Activated CD8-positive, alpha-beta memory T cell treated with anti-CD3 and anti-CD28 coated beads for 4 hours (primary cell): ENCODE measurements at places on chromosomes 5 and 9.

GRCh38 chr5:170297589-170298462 is at the start of gene LCP2:
LCP2 (minus strand) TSS chr5:170297777; CDS start chr5:170297611, 166 bp downstream.
- DNase-seq, result no peak

DNA sequence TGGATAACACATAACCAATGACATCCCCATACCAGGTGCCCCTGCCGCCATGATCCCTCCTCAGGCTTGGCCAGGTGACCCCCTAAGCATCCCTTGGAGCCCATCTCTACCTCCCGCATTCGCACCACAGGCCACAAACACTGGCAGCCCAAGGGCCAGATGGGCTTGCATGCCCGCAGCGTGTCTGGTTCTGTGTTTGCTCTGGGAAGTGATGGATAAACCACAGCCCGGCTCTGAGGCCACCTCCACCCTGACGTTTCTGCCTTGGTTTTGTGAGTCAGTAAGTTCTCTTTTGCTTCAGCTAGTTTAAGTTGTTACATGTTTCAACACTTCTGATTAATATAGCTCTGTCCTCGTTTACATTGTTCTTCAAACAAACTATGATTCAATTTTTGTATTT is 172.4 kb upstream of the PHYKPL start:
- DNase-seq, result no peak

DNA sequence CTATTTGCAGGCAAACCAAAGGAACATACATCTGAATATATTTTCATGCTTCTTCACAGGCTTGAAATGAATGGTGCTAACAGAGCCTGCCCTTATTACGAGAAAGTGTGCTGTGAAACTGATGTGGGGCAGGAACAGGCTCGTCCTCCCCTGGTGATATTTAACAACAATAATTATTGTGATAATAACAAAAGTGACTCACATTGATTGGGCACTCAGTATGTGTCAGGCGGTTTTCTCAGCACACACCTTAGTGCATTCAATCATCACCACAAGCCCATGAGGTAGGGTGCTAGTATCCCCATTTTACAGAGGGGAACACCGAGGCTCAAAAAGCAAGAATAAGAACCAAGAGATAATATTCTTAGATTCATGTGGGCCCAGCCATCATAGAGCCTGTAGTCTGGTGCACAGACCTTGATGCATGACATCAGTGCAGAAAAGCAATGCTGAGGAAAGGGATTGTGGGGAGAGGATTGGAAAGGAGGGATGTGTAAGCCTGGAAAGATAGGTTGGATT is 18.1 kb upstream of the BOD1 start:
- no peak for DNase-seq

- no peak for DNase-seq
Measured at GRCh38 chr5:150347003-150347402, 10.5 kb upstream of the TCOF1 start.

- DNase-seq, result no peak
Measured at GRCh38 chr9:21744320-21744719, 58.1 kb upstream of the MTAP start.

DNA sequence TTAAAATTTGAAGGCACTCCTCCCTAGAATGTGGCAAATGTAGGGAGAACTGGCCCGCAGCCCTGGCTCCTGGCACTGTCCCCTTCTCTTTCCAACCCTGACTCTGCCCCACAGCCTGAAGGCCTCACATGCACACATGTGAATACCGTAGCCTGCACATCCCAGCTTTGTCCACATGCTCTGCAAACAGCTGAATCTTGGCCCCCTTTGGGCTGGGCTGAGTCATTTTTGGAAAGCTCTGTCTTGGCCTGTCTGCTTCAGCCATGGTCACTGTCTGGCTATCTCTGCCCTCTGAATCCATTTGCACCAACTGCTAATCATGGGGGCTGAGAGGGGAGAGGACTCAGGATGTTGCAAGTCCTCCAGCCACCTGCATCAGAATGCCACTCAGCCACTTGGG is 22.1 kb upstream of the GALNT10 start:
- DNase-seq, result no peak

- DNase-seq, result no peak
Measured at GRCh38 chr5:149961186-149961685, 678 bp downstream of the SLC26A2 start.

DNA sequence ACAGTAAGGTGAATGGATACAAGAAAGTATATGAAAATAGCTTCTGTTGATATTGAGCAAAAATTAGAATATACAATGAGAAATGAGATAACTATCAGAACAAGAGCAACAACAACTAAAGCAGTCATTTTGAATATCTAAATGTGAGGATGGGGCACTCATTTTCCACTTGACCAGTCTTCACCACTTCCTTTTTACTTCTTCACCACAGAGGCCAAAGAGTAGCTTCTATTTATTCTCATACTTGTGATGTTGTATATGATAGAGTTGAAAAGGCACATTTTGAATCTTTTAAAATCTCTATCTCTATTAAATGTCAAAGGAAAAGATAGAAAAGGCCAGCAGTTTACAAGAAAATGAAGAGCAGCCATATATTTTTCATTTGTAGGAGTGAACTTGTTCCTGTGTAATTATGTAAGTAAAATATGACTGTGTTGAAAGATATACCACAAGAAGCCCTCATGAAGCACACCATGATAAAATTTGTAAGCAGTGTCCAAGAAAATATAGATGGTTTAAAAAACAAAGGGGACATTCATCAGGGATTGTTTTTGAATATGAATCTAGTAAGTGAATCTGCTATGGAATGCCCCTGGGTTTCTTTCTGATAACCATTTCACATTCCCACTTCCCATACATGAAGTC is 39.2 kb downstream of the ADAMTS19 start:
- no peak for DNase-seq

- no peak for DNase-seq
Measured at GRCh38 chr5:137497396-137498290, 1.5 kb downstream of the SPOCK1 start.

DNA sequence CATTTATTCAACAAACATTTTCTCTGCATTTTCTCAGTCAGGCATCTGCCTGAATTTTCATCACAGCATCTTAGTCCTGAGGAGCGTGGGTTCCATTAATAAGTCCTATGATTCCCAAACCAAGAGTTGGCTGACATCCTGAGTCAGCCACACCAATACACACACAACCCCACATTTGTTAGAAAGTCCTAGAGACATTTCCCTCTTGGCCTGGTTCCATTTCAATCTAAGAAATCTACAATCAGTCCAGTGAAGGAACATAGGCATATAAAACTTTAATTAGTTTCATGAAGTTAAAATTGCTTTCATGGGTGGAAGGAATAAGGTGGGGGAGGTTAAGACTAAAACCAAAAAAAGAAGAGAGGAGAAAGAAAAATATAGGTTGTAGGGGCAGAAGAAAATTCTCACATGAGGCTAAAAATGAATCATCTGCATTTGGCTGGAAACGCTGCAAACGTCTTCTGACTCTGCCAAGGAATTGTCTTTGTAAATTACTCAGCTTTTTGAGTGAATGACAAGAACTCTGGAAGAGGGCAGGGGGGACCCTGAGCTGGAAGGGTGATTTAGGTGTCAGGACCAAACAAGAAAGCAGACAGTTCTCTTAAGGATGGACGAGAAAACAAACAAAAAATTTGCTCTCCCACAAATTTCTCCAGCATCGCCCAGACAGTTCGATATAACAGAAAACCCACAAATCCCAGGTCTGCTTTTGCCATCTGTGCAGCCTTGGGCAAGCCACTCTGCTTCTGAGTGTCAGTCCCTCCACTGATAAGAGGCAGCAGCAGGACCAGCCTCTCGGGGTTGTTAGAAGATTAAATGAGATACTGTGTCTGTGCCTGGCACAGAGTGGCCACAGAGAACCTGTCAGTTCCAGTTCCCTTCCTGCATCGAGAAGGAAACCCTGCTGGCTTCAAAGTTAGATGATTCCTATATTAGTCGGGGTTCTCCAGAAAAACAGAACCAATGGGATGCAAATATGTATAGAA is 289.7 kb downstream of the CDK5RAP2 start:
- DNase-seq, result no peak

- no peak for DNase-seq
Measured at GRCh38 chr5:31027721-31028120, 165.8 kb upstream of the CDH6 start.

- no peak for DNase-seq
Measured at GRCh38 chr5:164475339-164475977, 970.0 kb downstream of the MAT2B start.

DNA sequence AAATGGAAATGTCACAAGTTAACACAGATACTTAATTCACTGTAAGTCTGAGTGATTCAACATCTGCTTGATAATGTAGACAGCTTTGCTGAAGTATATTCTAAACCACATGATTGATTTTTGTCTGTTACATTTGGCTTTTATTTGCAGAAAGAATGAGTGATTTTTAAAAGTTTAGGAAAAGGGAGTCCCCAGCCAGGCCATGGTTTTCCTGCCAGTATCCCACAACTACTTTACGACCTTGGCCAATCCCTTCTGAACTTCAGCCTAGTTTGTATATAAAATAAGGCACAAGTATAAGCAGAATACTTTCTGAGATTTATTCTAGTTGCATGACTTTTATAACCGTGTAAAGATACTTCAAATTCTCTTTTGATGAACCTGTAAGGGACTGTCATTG is 27.1 kb downstream of the WDR36 start:
- DNase-seq, result no peak

- DNase-seq, result no peak
Measured at GRCh38 chr9:134681061-134681661, 39.6 kb downstream of the COL5A1 start.

- no peak for DNase-seq
Measured at GRCh38 chr9:27518809-27519208, 5.3 kb upstream of the IFNK start.

DNA sequence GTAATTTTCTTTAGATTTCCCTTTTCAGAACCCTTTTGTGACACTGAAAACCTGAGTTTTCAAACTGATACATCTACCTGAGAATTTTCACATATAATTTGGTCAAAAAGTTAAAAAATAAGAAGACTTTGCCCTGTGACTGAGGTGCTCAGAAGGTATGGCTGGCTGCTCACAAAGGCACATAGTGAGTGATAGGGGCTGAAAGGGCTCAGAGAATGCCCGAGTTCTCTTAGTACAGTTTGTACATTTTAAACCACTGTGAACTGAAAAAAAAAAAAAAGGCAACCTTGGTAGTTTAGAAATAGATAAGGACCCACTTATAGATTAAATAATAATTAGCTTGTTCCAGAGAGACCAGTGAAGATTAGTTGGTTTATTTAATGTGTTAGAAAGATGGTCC is 18.1 kb upstream of the PSAT1 start:
- no peak for DNase-seq

- DNase-seq, result no peak
Measured at GRCh38 chr5:8615142-8615858, 746.4 kb downstream of the MTRR start.

GRCh38 chr5:98749046-98749445 is 24.4 kb upstream of the RGMB start:
- no peak for DNase-seq

DNA sequence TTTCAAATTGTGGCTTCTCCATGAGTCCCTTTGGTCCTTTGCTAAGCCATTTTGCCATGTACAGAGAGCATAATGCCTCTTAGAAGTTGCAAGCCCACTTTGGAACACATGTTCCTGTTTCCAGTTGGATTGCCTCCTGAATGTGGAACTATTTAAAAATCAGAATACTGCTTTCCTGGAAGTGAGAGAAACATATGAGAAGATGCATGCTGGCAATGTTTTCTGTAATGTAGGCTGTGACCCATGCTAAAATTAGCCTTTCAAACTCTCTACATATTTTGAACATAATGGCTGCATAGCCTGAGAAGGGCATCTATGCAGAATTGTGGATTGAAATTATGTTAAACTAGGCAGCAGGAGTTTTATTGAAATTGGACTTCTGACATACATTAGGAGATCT is 175.5 kb upstream of the PAPPA start:
- DNase-seq, result no peak

GRCh38 chr5:29162297-29162696 is 2031.2 kb upstream of the CDH6 start:
- no peak for DNase-seq

GRCh38 chr5:112710896-112711295 is 26.8 kb upstream of the APC start:
- no peak for DNase-seq

- DNase-seq, result no peak
Measured at GRCh38 chr5:107743373-107744000, 72.8 kb upstream of the EFNA5 start.

GRCh38 chr5:96503501-96504236 is 70.6 kb upstream of the PCSK1 start:
- DNase-seq, result no peak

- DNase-seq, result no peak
Measured at GRCh38 chr9:113638897-113639296, 175.4 kb downstream of the RGS3 start.

GRCh38 chr9:70142101-70142500 is 98.5 kb downstream of the MAMDC2 start:
- no peak for DNase-seq

GRCh38 chr5:66769839-66770617 is 173.8 kb downstream of the MAST4 start:
- no peak for DNase-seq

GRCh38 chr5:25891691-25892090 is 1146.7 kb downstream of the CDH9 start:
- no peak for DNase-seq

- no peak for DNase-seq
Measured at GRCh38 chr5:68345171-68345570, 129.6 kb downstream of the PIK3R1 start.

DNA sequence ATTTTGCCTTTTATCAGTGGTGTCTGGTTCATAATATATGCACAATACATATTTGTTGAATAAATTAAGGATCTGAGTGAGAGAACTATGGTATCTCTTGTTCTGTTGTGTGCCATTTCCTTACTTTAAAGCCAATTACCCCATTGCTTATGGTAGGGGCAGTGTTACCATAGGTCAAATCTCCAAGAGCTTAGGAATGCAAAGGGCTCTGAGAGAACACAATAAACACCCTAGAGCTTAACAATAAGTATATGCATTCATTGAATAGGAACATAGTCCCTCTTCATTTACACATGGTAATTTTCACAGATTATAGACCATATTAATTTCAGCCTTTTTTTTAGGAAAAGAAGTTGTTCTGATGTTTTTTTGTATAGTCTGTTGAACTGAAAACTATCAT is 112.2 kb downstream of the MCTP1 start:
- no peak for DNase-seq

- DNase-seq, result no peak
Measured at GRCh38 chr5:36526537-36526936, 79.9 kb upstream of the SLC1A3 start.

- no peak for DNase-seq
Measured at GRCh38 chr5:158451203-158451992, 592.5 kb upstream of the CLINT1 start.

GRCh38 chr5:82544004-82544403 is 265.9 kb upstream of the RPS23 start:
- no peak for DNase-seq

GRCh38 chr5:175508896-175509295 is 30.5 kb downstream of the SFXN1 start:
- no peak for DNase-seq

- no peak for DNase-seq
Measured at GRCh38 chr5:171520300-171521174, 101.1 kb downstream of the FGF18 start.

DNA sequence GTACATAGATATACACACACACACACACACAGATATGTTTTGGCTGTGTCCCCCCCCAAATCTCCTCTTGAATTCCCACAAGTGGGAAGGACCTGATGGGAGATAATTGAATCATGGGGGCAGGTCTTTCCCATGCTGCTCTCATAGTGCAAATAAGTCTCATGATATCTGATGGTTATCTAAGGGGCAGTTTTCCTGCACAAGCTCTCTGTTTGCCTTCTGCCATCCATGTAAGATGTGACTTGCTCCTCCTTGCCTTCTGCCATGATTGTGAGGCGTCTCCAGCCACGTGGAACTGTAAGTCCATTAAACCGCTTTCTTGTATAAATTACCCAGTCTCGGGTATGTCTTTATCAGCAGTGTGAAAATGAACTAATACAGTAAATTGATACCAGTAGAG is 15.9 kb upstream of the ALDOB start:
- no peak for DNase-seq
